CD4-positive, alpha-beta T cell treated with Interleukin-6 at 100 ng/mL for 8 hours (primary cell): ENCODE measurements at places on chromosomes 11 and 22.

DNA sequence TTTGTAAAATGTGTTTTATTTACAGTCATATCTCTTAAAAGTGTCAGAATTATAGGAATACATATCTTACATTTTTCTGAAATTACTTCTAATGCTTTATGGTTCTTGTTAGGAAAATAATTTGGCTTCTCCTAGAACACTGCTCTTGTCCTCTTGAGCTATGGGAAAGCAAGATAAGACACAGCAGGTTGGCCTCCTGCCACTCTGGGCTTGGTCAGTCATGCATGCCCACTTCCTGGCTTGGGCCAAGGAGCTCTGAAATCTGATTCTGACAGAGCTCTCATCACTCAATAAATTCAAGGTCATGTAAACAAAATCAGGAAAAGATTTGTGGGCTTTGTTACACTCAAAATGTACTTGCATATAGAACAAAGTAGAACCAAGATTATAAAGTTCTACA lies 1036.0 kb downstream of the OPCML start:
- DNase-seq, result no peak

- DNase-seq, result no peak
Observed at GRCh38 chr22:26852176-26852575, 194.8 kb downstream of the MIAT start.

DNA sequence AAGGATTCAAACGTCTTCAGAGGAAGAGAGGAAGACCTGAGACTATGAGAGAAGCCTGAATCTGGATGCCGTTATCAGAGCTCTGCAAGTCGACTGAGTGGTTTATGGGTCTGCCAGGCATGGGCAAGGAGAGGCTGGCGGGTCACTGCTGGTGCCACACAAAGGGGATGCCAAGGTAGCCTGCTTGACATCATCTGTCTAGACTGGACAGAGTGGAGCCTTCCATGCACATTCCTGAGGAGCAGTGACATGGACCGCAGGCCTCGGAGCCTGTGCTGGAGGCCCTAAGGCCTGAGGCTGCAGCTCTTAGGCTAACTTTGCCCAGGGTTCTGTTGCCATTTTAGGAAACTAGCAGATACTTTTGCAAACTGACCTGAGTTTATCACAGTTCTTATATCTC lies 127.4 kb downstream of the WT1 start:
- DNase-seq, result no peak

DNA sequence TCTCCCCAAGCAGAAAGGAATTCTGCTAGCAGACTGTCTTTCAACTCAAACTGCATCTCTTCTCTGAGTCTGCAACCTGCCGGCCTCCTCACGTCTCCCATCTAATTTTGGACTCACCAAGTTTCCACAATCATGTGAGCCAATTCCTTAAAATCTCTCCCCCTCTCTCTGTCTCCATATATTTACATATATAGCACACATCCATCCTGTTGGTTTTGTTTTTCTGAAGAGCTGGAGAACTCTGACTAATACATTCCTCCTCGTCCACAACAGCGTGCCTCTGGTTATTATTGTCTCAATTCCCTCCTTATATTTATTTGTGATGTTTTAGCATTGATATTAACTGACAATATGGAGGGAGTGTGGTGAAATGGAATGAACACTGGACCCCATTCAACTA lies 29.6 kb upstream of the FJX1 start:
- DNase-seq, result no peak

- DNase-seq, result no peak
Observed at GRCh38 chr22:24486501-24486921, 8.6 kb upstream of the UPB1 start.

DNA sequence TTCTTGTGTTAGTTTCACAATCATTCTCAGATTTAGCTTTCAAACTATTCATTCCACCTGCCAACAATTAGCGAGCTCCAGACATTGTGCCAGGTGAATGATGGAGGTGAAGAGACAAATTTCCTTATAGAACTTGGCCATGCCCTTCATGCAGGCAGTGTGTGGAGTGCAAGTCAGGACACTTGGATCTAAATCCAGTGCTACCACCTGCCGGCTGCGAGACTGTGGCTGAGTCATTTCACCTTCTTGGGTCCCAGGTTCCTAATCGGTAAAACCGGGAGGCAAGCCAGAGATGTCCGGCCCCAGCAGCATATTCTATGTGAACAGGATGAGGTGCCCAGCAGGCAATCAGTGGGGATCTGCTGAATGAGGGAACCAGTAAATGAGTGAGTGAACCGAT lies 18.6 kb upstream of the EHF start:
- DNase-seq, result no peak

GRCh38 chr11:105155679-105156078 lies 16.1 kb upstream of the CARD18 start:
- DNase-seq, result no peak

- DNase-seq, result peak; percentile 82
Observed at GRCh38 chr11:65419772-65420481, 2.7 kb upstream of the NEAT1 start.

GRCh38 chr11:64814712-64815187 lies 4.4 kb upstream of the MEN1 start:
- DNase-seq, result no peak

- DNase-seq, result no peak
Observed at GRCh38 chr11:1232883-1233321, 10.0 kb downstream of the MUC5B start.

- DNase-seq, result no peak
Observed at GRCh38 chr11:118886681-118887111, 3.0 kb downstream of the CXCR5 start.

- DNase-seq, result no peak
Observed at GRCh38 chr22:27224485-27225374, 567.3 kb downstream of the MIAT start.

- DNase-seq, result no peak
Observed at GRCh38 chr11:69664901-69665300, 10.3 kb downstream of the LTO1 start.

- DNase-seq, result no peak
Observed at GRCh38 chr11:113341388-113342165, 27.2 kb downstream of the TTC12 start.

- no peak for DNase-seq
Observed at GRCh38 chr11:33635161-33635560, 65.5 kb downstream of the C11orf91 start.

- DNase-seq, result no peak
Observed at GRCh38 chr11:76768909-76769560, 14.1 kb upstream of the TSKU start.

DNA sequence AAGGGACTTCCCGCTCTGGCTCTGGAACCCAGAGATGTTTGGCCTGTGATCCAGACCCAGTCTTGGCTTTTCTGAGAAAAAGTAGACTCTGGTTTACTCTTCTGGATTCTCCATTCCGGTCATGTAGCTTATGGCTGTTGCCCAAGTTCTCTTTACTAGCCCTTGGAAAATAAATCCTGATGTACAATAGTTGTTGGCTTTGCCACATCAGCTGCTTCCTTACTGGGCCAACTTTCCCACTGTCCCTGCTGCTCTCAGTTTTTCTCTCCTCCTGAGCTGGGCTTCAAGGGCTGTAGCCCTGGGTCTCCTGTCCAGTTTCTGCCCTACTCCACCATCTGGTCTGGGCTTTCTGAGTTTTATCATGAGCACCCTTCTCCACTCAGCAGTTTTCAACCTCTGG lies 12.5 kb downstream of the PATZ1 start:
- no peak for DNase-seq

DNA sequence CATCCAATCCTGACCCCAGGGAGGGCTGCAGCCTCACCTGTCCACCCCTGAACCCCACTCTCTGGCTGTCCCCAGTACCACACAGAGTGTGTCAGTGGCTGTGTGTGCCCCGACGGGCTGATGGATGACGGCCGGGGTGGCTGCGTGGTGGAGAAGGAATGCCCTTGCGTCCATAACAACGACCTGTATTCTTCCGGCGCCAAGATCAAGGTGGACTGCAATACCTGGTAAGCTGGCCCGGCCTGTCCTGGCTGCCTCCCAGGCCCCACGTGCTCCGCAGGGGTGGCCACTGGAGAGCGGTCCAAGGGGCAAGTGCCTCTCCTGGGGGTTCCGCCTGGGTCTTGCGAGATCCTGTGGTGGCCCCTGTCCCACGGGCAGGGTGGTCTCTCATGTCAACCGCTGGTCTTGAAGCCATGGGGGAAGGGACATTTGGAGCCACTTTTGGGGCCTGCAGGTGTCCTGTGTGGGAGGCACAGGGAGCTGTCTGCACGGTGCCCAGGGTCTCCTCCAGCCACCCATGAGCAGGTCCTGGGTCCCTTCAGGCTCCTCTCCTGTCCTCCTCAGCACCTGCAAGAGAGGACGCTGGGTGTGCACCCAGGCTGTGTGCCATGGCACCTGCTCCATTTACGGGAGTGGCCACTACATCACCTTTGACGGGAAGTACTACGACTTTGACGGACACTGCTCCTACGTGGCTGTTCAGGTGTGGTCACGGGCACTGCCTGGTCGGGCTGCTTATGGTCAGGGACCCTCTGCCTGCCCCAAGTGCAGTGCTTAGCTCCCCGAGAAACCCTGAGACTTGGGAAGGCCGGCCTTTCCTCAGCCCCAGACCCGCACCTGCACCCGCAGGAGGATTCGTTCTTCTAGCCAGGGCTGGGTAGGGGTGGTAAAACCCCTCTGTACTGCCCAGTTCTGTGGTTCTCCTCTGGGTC lies 11.8 kb downstream of the MUC2 start:
- DNase-seq, result no peak

DNA sequence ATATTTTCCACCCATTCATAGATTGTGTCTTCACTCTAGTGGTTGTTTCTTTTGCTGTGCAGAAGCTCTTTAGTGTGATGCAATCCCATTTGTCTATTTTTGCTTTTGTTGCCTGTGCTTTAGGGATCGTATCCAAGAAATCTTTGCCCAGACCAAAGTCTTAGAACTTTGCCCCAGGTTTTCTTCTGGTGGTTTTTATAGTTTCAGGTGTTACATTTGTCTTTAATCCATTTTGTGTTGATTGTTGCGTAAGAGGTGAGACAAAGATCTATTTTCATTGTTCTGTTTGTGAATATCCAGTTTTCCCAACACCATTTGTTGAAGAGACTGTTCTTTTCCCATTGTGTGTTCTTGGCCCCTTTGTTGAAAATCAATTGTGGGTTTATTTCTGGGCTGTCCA lies 6.4 kb downstream of the IL10RA start:
- DNase-seq, result no peak

DNA sequence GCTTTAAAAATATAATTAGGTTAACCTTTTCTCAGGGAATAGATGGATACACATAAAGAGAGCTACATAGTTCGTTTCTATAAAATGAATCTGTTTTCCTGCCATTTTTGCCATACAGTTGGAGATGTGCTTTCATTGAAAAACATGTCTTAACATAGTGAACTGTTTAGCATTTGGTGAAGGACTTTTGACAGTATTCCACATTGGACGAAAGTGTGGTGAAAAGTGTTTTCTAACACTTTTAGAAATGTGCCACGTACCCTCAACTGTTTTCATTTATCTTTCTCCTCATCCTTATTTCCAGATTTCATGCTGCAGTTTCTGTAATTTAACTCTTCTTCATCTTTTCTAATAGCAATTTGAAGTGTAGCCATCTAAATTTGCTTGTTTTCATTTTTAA lies 249.1 kb upstream of the MTNR1B start:
- no peak for DNase-seq

DNA sequence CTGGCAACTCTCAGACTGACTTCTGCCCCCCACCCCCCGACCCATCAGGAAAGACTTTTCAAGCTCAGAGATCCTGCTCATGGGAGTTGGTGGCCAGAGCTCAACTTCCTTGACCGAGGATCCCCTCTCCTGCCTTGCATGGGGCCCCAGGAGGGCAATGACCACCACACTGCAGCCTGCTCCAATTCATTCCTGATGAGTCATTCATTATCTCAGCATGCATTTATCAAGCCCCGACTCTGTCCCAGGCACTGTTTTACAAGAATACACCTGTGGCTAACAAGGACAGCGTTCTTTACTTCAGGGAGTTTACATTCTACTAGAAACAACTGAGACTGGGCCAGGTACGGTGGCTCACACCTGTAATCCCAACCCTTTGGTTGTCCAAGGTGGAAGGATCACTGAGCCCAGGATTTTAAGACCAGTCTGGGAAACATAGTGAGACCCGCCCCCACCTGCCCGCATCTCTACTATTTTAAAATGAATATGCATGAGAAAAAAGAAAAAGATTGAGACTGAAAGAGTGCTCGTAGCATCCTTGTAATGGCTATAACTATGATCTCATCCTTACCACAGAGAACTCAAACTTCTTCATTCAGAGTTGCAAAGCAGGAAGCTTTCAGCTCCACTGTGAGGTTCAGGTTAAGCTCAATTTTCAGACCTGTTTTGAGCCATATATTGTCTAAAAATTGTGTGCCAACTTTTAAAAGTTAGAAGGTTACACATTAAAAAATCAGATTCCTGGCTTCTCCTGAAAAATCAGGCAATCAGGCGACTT lies 60.4 kb downstream of the FEZ1 start:
- no peak for DNase-seq

DNA sequence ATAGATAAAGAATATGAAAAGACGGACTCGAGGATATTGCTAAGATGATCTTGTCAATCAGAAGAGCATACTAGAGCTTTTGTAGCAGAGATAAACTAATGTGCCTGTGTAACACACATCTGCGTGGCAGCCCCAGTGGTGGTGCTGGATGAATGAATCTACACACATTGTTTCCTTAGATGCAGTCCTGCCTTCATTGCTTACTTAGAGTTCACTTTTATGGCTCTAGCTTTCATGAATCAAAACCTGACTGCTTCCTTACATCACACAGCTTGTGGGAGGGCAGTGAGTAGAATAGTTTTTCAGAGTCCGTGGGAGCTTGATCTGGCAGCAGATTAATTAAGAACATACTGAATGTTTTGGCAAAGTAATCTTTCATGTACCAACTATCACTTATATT lies 83.7 kb downstream of the EXT2 start:
- no peak for DNase-seq

GRCh38 chr22:31973739-31974138 lies 29.4 kb downstream of the YWHAH start:
- no peak for DNase-seq

DNA sequence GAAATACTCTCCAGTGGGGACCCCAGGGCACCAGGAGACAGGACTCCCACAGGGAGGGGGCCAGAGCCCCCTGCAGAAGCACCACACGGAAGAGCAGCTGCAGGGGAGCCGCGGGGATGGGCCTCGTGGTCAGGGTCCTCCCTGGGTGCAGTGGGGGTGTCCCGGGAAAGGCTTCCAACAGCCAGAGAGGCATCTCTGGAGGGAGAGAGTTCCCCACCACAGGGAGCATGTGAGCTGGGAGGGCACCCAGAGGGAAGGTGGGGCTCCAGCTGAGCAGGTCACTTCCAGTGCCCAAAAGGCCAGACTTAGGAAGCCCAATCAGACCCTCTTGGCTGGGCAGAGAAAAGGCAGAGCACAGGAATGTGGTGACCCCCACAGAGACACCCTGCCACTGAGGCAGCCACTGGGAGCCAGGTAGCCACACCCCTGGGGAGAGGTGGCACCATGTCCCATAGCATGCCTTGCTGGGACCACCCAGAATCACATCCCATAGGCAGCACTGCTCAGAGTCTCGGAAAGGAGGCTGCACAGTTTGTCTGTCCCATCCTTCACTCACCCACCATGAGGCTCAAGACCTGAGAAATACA lies 49.9 kb upstream of the LMO1 start:
- DNase-seq, result no peak
